ENCODE measurements at places on chromosomes 16 and 17. TPM values are rescaled to one million over a fixed set of nuclear protein-coding genes. Genes with fewer than 3 reads are reported as not detected.

GRCh38 chr17:10789694-10790271 lies 14.1 kb downstream of the TMEM238L start:
- H3K4me3 ChIP-seq, result no peak overlapping the region
- H3K36me3 ChIP-seq, result no peaks in the 10 kb centered on the region
- H3K4me1 ChIP-seq, result peaks cover 4% of the 10 kb centered on the region

The PIK3R6 gene
- 1.9 TPM for total RNA-seq

- H3K27me3 ChIP-seq, result no peaks in the 10 kb centered on the region
- H3K4me1 ChIP-seq, result no peaks in the 10 kb centered on the region
- H3K36me3 ChIP-seq, result no peaks in the 10 kb centered on the region
Observed at GRCh38 chr17:27845264-27846041, 45.1 kb upstream of the NOS2 start.

The ADGRG3 gene
- total RNA-seq, result 0.33 TPM

The CCL16 gene
- 0.09 TPM for total RNA-seq

- no peaks in the 10 kb centered on the region for H3K27me3 ChIP-seq
- no peak overlapping the region for H3K27ac ChIP-seq
- H3K4me1 ChIP-seq, result no peaks in the 10 kb centered on the region
- no peak overlapping the region for H3K4me3 ChIP-seq
- no peak for DNase-seq
Observed at GRCh38 chr16:10608687-10609401, 28.4 kb upstream of the EMP2 start.

- no peak overlapping the region for H3K4me3 ChIP-seq
- no peaks in the 10 kb centered on the region for H3K36me3 ChIP-seq
- peak overlapping the region; percentile 38 for H3K27ac ChIP-seq
- peak; percentile 79 for DNase-seq
- H3K4me1 ChIP-seq, result peaks cover 21% of the 10 kb centered on the region
Observed at GRCh38 chr17:43393944-43394482, 4.8 kb upstream of the ARL4D start.

All from thymus (tissue), 14 donors.